ENCODE measurements at places on chromosomes 6 and 20.

DNA sequence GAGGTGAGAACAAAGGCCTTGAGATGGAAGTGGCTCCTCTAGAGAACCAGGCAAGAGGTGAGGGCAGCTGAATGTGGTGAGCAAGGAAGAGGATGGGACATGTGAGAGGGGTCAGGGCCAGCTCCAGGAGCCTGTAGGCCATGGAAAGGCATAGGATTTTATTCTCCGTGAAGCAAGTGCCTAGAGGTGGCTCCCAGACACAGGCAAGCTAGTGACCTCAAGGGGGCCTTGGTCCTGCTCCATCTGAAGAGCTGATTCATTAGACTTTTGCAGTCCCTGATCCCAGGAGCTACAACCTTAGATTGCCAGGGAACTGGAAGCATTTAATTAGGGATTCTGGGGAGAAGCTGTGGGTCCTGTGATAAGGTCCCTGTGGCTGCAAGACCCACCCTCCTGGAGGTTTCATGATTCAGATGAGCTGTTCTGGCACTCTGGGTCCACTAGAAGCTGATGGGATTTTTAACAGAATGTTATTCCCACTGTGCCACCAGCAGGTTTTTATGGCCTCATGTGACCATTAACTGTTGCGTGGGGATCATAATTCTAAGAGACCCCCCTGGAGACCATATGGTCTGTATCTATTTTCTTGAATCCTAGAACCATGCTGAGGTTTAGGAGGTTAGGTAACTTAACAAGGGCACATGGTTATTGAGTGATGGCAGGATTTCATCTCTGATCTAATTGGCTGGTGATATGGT, 90.5 kb downstream of the ELOVL5 start:
- no peak for DNase-seq

GRCh38 chr6:24779416-24780016, 4.8 kb downstream of the GMNN start:
- DNase-seq, result no peak

DNA sequence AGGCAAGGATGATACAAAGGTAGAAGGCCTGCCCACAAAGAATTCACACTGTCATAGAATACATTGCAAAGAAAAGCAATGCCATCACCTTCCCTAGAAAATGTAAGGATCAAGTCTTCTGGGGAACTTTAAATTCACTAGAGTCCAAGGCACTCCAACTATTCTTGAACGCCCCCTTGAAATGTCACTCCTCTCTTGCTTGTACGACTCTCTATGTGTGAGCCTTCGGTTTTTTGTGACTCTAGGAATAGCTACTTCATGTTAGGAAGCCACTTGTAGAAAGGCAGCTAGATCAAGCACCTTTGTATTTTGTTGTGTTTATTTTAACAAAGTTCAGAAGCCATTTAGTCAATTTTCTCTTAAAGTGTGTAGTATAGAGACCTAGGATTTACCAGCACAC, 159.2 kb upstream of the ARID1B start:
- DNase-seq, result no peak

DNA sequence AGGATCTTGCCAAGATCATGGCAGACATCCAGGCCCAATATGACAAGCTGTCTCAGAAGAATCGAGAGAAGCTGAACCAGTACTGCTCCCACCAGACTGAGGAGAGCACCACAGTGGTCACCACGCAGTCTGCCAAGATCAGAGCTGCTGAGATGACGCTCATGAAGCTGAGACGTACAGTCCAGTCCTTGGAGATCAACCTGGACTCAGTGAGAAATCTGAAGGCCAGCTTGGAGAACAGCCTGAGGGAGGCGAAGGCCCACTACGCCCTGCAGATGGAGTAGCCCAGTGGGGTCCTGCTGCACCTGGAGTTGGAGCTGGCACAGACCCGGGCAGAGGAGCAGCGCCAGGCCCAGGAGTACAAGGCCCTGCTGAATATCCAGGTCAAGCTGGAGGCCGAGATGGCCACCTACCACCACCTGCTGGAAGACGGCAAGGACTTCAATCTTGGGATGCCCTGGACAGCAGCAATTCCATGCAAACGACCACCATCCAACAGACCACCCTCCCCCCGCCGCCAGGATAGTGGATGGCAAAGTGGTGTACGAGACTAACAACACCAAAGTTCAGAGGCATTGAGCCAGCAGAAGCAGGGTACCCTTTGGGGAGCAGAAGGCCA, 44.7 kb upstream of the GRM4 start:
- DNase-seq, result peak; percentile 11

DNA sequence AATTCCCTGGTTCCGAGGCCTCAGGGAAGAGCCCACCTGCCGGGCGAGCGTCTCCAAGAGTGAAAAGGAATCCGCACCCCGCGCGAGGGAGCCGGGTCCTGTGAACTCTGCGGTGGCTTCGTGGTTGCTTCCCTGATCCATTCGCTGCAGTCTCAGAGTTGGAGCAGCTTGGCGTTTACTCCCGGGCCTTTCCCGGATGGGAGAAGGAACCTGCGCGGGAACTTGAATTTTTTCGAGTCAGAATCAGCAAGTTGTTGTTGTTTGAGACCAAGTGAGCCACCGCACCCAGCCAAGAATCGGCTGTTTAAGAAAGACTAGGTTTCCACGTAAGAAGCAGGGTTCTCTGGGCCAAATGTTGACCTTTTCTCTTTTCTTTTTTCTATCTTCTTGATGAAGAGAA, 12.9 kb downstream of the PRSS16 start:
- DNase-seq, result no peak

DNA sequence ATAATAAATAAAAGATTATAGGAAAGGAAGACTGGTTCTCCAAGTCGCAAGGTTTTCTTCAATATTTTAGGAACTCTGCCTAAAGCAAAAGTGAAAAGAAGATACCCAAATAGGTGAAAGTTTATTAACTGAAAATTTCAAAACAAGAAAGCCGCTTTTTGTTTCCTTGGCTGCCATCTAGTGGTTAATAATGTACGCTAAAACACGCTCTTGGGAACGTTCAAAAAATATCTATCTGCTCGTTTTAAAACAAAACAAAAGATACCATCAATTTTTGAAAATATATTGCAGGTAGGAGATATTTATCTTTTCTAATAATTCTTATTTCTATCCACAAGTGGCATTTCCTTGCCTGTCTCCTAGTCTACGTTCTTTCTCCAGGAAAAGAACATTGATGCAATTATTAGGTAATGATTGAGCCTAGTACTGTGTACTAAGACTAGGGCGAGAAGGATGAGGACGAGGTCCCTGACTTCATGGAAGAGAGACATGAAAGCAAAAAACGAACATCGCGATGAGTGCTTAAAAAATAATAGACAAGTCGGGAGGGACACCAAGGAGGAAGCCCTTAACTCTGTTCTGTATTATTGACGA, 97.2 kb downstream of the SPTLC3 start:
- DNase-seq, result peak; percentile 8

DNA sequence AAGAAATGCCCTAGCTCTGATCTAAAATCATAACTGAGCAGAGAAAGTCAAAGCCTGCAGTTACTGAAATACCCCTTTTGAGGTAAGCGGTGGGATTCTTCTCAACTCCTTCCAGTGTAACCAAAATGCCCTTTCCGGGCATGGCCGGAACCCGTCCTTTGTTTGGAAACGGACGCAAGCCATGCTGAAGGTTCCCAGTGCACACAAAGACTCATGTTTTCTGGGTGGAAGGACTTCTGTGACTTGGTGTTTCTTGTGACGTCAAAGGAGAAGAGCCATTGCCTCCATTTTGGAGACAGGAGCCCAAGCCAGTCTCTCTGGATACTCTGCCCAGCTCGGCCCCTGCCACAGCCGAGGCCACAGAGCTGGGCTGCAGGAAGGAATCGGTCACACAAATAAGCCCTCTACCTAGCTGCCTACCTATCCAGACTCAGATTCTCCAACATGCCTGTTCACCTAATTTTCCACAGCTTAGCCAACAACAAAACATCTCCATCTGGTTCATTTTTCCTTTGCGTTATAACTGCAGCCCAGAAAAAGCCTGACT, 182.8 kb downstream of the TBXT start:
- DNase-seq, result no peak

GRCh38 chr6:1679688-1680068, 70.0 kb downstream of the FOXC1 start:
- DNase-seq, result no peak

- DNase-seq, result peak; percentile 1
Observed at GRCh38 chr20:25571817-25572216, 13.5 kb downstream of the NINL start.

GRCh38 chr6:163252061-163252591, 162.4 kb upstream of the QKI start:
- no peak for DNase-seq

GRCh38 chr6:61622601-61623000, 663.4 kb downstream of the KHDRBS2 start:
- no peak for DNase-seq

DNA sequence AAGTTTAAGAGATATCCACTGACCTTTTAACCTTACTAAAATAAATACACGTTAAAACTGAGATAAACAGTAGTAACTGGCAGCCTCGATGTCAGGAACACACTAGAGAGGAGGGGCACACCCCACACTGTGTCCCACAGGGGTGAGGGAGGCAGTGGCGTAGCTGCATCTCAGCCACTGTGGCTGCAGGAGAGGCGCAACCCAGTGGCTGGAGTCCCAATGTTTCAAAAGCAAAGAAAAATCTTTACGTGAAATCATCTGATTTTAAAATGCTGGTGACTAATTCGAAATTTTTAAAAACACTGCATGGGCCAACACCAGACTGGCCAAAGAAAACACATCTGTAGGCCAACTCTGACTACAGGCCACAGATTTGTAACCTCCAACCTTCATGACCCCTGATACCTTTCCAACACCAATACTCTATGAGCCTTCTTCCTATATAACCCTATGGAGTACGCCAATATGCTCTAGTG, 54.7 kb downstream of the TRAM2 start:
- no peak for DNase-seq

GRCh38 chr6:159730332-159730676, 3.0 kb downstream of the WTAP start:
- DNase-seq, result no peak

- DNase-seq, result no peak
Observed at GRCh38 chr20:16539280-16540021, 33.8 kb downstream of the KIF16B start.

- peak; percentile 27 for DNase-seq
Observed at GRCh38 chr20:12040261-12040660, 122.6 kb downstream of the BTBD3 start.

GRCh38 chr6:152356662-152357061, 280.5 kb downstream of the SYNE1 start:
- DNase-seq, result no peak

GRCh38 chr20:47440857-47441773, 60.6 kb upstream of the NCOA3 start:
- no peak for DNase-seq

GRCh38 chr6:35635601-35636597, 52.8 kb downstream of the FKBP5 start:
- no peak for DNase-seq

DNA sequence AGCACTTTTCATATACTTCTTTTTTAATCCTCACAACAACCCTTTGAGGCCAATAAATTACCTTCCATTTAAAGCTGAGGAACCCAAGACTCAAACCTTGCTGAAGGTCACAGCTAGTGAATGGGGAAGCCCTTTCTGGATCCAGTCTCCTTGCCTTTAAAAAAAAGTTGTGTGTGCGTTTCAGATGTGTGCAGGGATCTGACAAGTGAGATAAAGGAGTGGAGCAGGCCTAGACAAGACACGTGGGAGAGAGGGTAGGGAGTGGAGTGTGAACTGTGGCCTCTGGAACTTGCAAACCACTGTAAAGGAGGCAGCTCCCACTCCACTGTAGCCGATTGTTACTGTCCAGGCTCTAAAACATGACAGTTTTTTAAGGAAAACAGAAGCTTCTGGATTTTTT, 1.9 kb downstream of the KLHL32 start:
- no peak for DNase-seq
